Left forelimb (tissue), 1 donor: ENCODE measurements at places on chromosomes 4 and X.

GRCh38 chr4:160265014-160265413 is 1162.1 kb downstream of the RAPGEF2 start:
- no peak for DNase-seq

GRCh38 chr4:154164931-154165839 is 326.4 kb downstream of the DCHS2 start:
- DNase-seq: no peak

GRCh38 chr4:162401021-162401420 is 237.2 kb upstream of the FSTL5 start:
- no peak for DNase-seq

DNA sequence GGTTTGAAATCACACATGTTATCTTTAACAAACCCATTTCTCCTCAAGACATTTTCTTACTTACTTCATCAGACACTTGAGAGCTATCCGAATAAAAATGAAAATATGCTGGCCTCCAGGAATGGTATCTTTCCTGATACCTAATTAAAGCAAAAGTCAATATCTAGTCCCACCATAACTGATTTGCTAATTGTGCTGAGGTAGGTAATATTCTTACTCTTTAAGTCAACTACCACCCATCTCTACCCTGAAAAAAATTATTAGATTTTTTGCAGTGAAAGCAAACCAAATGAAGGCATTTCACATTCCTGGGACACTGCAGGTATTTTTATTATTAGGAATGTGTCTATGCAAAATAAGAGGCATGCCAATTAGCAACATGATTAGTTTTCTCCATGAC is 175.8 kb downstream of the QDPR start:
- DNase-seq: no peak

DNA sequence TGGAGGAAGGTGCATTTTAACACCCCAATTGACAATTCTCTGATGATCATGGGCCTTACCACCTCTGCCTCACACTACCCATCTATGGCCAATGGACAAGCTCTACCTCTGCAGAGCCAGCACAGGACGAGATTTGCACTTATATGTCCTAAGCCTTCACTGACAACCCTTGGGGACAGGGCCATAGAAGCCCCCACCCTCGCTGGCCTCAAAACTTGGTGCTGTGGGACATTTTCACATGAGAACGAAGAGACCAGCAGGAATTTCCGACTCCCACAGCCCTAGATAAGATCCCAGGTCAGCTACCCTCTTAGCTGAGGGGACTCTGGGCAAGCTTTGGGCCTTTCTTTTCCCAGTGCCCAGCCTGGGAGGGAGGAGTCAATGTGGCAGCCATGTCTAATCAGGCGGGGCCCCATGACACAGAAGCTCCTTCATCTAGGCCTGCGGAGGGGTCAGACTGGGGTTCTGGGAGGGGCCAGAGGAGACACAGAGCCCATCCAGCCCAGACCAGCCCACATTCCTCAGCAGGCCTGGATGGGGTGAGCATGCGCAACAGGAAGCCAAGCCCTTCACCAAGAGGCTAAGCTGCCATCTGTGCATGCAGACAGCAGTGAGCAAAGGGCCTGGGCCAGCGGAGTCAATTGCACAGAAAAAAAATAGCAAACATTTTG is 12.1 kb downstream of the PJA1 start:
- peak; percentile 66 for DNase-seq

DNA sequence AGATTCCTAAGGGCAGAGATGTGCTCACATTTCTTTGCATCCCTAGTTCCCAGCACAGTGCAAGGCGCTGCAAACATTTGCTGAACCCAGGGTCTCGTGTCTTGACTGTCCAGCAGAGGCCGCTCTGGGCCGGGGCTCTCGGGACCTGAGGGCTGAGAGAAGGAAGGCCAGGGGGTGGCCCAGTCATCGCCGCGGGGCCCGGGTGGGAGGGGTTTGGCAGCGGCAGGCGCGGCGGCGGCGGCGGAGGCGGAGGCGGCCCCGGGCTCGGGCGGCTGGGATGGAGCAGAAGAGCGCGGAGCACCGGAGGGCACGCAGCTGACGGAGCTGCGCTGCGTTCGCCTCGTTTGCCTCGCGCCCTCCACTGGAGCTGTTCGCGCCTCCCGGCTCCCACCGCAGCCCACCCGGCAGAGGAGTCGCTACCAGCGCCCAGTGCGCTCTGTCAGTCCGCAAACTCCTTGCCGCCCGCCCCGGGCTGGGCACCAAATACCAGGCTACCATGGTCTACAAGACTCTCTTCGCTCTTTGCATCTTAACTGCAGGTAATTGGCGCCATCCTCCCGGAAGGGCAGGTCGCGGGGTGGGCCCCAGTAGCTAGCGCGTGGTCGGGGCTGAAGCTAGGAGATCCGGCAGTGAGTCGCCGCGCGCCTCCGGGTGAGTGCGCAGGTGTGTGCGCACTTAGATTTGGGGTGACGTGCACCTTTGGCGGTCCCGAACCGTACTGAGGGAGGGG is at the start of gene PARM1:
PARM1 (plus strand) TSS at position 285 of the 730 bp plus-strand sequence; CDS start at position 497, 212 bp downstream.
- peak; percentile 92 for DNase-seq

DNA sequence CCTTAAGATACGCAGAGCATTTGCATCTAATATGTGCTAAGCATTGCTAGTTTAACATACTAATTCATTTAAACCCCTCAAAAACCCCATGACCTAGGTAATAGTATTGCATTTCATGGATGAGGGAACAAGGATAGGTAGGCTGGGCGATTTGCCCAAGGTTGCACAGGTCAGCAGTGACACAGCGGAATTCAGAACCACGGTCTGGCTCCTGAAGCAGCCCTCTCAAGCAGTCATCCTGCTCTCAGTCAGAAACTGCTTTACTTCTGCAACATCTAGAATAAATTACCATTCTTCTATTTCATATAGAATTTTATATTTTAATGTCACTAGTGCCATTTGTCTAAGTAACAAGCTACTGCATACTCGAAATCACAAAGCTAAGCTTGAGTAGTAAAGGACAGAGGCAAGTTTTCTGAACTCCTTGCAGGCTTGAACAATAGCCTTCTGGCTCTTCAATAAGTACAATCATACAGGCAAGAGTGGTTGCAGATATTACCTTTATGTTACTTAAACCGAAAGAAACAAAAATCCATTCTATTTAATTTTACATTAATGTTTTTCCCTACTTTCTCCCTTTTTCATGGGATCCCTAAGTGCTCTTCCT is 555 bp upstream of the SPP1 start:
- DNase-seq: no peak

GRCh38 chr4:145218251-145218650 is 37.9 kb upstream of the OTUD4 start:
- no peak for DNase-seq

GRCh38 chr4:56981795-56982201 is 3.1 kb downstream of the POLR2B start:
- DNase-seq: no peak

DNA sequence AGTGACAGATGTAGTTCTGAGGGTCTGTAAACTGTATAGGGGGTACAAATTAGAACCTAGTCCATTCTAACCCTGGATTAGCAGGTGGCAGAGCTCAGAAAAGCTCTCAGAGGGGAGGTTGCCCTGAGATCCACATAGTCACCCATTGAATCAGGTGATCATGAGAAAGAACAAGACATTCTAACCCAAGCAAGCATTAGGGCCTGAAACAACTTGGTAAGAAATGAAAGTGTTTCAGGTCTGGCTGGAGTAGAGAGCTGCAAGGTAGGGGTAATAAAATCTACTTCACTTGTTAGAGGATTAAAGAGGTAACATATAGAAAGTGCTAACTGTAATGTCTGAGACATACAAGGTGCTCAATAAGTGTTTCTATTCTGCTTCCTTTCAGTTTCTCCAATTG is 8.8 kb upstream of the BMP2K start:
- DNase-seq: no peak

- DNase-seq: no peak
Observed at GRCh38 chr4:1751155-1751918, 30.0 kb downstream of the TACC3 start.

GRCh38 chrX:31233941-31234496 is 162.2 kb upstream of the FTHL17 start:
- no peak for DNase-seq

- DNase-seq: no peak
Observed at GRCh38 chrX:5979338-5979737, 249.3 kb downstream of the NLGN4X start.

DNA sequence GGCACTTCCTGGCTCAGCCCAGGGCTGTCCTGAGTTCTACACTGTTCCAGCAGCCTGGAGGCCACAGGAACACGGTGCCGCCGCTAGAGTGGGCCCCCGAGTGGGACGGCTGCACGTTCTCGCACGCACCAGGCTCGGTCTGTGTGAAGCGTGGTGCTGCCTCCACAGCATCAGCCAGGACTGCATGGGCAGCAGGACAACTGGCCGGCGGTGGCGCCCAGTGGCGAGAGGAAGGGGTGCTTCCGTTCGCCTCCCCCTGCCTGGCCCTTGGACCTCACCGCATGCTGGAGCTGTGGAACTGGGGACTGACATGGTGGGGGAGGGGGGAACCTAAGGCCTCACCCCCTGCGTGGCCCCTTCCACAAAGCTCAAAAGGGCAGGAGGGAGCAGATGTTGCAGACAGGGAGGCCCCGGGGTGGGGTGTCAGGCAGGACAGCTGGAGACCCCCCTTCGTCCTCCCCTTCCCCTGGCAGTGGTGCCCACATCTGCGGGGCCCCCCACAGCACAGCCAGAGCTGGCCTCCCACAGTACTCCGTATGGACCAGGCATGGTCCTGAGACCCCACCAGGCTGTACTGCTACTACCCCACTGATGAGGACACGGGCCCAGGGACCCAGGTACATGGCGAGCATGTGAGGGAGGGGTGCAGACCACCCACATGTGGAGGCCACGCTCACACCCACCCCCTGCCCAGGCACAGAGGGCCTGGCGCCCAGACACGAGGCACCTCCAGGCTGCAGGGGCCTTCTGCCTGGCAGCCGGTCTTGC is 58.5 kb downstream of the ACOX3 start:
- DNase-seq: no peak

DNA sequence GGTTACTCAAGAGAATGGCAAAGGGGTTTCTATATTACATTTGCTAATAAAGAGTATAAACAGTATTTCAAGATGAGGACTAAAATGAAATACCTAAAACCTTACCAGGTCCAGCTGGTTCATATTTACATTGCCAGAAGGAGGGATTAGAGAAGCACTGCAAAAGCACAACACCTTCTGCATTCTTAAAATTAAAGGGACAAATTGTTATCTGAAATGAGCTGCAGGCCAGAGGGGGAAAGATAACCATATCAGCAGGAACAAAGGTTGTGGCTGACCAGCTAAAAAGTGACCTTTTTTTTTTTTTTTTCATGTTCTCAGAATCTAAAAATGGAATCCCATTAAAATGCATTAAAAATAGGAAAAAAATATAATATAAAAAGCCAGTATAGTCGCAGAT is 39.7 kb downstream of the AFF2 start:
- no peak for DNase-seq

DNA sequence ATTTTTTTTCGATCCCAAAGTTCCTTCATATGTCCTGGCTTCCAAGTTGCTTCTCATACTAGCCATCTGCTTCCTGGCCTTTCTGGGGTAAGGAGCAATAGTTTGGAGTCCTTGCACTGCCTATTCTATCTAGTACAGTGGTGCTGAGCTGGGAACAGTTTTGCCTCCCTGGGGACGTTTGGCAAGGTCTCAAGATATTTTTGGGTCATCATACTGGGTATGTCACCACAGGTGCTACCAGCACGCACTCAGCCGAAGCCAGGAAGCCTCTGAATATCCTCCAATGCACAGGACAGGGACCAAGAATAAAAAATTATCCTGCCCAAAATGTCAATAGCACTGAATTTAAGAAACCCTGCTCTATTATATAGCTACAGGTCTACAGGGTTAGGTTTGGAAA is 35.4 kb upstream of the TMSB15B start:
- no peak for DNase-seq

- no peak for DNase-seq
Observed at GRCh38 chr4:141797966-141798365, 161.6 kb downstream of the IL15 start.

DNA sequence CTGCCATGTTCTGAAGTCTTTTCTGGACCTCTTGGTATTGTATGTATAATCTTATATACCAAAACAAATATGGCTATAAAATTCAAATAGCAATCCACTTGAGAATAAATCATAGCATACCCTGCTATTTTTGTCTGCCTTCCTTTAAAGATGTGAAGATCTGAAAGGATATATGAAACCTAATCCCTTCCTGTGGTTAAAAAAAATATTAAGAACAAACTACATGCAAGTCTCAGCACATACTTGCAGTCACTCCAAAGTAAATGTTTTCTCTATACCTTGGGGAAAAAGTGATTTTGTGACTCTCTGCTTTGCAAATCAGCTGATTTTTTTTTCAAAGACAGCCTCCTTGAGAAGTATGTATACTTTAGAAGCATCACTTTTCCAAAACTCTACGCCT is 322.9 kb downstream of the ANKRD50 start:
- no peak for DNase-seq

DNA sequence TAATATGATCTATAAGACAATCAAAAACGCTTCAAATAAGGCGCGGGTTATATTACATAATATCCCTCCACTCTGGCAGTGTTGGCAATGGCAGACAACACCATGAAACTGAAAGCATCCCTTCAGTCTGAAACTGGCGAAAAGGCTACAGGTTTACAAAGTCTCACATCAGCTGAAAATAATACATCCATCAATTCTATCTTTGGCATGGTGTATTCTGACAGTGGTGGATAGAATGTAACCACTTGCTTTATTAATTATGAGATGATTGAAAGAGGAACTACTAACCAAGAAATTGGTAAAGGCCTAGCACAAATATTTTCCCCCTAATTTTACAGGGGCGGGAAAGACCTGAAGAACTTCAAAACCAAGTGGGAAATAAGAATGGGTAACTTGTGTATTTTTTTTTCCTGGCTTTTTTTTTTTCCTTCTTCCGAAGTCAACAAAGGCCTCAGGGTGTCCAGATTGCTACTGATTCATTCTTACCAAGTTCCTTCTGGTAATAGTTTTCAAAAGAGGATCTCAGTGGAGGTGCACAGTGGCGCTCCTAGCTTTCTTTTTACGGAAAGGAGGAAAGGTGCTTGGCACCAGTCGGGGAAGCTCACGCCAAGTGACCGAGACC is 728 bp downstream of the UBA6 start:
- no peak for DNase-seq

GRCh38 chr4:87121341-87122065 is 98.9 kb downstream of the KLHL8 start:
- no peak for DNase-seq

DNA sequence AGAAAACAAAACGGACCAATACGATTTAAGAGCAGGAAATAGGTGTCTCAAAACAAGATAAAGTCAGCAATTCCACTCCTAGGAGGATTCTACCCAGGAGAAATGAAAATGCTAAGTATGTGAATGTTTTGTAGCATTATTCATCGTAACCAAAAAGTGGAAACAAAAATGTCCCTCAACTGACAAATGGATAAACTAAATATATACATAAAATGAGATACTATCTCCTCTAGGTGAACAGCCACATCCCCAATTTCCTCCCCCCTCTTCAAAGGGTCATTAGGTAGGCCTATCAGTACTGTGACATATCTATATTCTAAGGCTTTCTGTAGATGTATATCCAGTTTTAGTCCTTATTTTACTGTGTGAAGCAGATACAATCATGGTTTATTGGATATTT is 18.0 kb downstream of the DDX3X start:
- no peak for DNase-seq

DNA sequence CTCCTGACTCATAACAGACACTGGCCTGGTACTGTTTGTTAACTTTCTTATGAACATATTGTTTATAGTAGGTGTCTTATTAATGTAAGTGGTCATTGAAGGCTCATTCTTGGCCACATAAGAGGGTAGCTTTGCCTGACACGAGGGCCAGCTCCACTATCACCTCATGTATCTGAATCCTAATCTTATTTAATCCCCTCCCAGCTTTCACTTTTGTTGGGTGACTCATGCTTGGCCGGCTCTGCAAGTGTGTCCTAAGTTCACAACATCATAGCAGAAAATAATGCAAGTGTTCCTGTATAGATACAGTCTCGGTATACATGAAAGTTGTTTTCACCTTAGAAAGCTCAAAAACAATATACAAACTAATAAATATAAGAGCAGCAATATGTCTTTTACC is 283.8 kb downstream of the IQCM start:
- no peak for DNase-seq
